ENCODE measurements at places on chromosomes 2 and 18.

GRCh38 chr18:23220355-23220754, 85.1 kb downstream of the CABLES1 start:
- no peak for DNase-seq

DNA sequence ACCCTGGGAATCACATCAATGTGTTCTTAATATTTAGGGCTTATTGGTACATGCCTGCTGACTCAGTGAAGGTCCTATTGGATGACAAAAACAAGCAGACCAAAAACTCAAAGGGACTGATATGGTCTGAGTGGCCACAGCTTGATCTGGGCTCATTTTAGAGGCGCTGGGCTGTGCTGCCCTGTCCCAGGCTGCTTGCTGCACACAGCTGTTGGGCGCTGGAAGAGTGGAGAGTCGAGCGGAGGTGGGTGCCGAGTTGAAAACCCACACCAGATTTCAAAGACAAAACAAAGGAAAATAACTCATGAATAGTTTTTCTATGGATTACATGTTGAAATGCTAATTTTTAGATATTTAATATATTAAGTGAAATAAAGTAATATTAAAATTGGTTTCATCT, 68.5 kb downstream of the LONRF2 start:
- peak; percentile 9 for DNase-seq

DNA sequence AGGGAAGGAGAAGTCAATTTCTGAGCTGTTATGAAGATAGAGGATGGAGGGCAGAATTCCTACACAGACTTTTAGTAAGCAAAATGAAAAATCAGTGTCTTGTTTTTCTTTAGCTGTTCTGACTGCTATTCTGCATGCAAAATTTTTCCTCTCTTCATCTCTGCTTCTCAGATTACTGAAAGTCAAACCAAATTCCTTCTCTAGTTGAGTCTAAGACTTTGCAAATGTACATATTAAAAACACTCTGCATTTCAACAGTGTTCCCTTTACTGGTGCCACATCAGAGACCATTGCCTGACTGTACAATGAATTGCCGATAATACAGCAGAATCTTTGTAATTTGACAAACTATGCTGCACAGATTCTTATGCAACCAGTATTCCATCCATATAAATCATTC, 198.8 kb downstream of the EXOC6B start:
- DNase-seq = no peak

DNA sequence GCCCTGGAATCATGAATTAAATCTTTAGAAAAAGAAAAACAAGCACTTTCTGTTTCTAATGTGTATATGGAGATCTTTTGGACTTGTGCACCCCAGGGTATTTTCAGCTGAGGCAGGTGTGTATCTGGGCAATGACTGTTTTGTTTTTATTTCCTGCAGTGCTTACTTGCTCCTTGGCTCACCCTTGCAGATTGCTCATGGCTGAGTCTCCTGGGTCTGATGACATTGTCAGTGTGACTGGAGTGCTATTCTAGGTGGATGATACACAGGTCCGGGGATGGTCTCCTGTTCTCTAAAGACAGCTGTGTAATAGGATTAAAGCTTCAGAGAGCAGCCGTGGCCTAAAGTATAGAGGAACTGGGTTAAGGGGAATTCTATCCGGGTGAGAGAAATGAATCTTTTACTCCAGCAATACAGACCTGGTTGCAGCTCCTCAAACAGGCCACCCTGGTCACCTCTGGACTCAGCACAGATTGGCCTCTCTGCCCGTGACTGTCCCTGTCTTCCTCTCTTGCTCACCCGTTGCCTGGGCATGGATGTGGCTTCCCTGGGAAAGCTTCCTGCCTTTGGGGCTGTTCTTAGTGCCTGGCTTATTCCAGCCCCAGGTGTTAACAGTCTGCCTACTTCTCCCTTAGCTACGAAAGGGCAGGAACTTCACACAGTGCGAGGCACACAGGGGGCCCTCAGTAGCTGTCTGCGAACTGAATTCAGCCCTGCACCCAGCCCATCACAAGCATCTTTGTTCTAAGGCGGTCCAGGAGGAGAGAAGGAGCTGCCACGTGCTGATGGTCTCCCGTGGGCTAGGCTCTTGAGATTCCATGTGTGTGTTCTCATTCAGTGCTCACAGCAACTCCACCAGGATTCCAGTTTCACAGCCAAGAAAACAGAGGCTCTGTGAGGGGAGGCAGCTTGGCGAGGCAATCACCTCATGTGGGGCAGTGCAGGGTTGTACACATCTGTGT, 84.3 kb downstream of the ACOXL start:
- no peak for DNase-seq

DNA sequence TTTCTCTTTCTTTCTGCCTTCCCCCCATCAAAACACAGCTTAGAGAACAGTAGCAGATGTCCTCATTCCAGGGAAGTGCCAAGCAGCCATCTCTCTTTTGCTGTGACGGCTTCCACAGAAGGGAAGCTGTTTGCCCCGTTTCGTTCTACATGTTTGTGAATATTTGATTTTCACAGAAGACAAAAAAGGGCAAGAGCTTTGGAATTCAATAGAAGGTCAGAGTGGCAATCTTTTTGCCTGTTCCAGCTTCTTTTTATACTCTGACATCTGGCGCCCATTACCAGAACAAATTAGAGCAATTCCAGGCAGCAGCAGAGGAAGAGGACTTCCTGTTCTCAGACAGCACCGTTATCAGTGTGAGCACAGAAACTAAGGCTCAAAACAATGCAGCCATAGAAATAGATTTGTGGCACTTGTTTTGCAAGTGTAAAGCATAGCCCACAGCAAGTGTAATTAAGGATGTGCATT, 79.0 kb upstream of the CDH19 start:
- no peak for DNase-seq

DNA sequence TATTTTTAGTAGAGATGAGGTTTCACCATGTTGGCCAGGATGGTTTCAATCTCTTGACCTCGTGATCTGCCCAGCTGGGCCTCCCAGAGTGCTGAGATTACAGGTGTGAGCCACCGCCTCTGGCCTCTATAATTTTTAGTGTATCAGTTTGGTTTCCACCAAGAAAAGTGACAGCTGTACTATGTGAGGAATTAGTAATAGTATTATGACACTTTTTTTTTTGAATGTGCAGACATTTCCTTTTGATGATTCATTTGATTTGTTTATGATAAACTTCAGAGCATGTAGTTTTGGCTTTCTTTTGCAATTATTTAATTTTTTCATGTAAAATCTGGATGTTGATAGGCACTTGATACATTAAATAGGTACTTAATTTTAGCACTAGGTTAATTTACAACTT, 61.5 kb downstream of the PTPN4 start:
- DNase-seq = no peak

GRCh38 chr2:196739031-196739430, 60.5 kb downstream of the GTF3C3 start:
- DNase-seq = no peak

GRCh38 chr2:222318026-222318711, 19.4 kb upstream of the PAX3 start:
- DNase-seq = peak; percentile 55

GRCh38 chr2:147588191-147588590, 256.6 kb upstream of the ACVR2A start:
- DNase-seq = no peak

GRCh38 chr2:96760986-96761832, 507 bp downstream of the CNNM4 start:
- no peak for DNase-seq

- DNase-seq = no peak
Observed at GRCh38 chr2:58812771-58813344, 571.7 kb upstream of the FANCL start.

- DNase-seq = no peak
Observed at GRCh38 chr2:178810422-178810821, 3.2 kb upstream of the TTN start.

DNA sequence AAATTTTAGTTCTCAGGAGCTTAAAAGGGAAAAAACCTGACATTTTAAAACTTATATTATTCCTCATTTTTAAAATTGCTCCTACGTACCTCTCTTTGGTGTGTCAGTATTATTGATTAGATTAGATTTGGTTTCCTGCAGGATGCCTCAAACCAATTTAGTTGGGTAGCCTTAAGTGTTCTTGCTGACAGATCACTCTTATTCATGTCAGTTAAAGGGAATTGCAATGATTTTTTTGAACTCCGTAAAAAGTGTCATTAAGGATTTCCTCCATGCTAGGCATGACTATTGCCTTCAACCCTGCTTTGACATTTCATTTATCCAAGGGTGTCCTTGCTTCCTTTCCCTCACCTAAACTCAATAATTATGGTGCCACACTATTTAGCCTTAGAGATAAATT, 149.0 kb upstream of the CDH7 start:
- no peak for DNase-seq

GRCh38 chr2:136783856-136784255, 18.5 kb downstream of the THSD7B start:
- no peak for DNase-seq

- no peak for DNase-seq
Observed at GRCh38 chr2:98039085-98039756, 43.5 kb upstream of the TMEM131 start.

- DNase-seq = no peak
Observed at GRCh38 chr2:69141061-69141460, 128.1 kb downstream of the ANTXR1 start.

DNA sequence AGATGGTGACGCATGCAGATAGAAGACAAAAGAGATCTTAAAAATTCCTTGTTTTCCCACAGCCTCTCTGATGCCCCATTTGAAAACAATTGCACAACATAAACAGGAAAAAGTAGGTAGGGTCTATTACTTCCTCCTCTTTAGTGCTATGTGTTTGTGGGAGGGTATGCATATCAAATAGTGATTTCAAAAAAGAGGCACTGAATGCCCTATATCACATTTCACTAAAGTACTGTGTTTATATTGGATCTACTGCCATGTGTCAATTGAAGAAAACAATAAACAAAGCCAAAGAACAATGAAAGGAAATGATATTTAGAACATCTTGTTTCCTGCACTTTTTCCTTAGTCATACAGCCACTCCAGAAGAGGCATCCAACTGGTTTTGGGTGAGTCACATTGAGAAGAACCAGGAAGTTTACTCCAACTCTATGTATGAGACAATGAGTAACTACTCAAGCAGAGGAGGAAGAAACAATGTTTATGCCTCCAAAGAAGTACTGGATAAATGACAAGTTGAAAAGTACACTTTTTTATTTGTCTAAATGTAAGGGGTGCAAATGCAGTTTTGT, 583.6 kb downstream of the FBXO15 start:
- DNase-seq = no peak

- no peak for DNase-seq
Observed at GRCh38 chr18:24022161-24022560, 7.6 kb downstream of the TTC39C start.

GRCh38 chr2:26577442-26578112, 63.6 kb downstream of the CIB4 start:
- DNase-seq = peak; percentile 49

GRCh38 chr18:49997558-49997957, 184.2 kb upstream of the ACAA2 start:
- no peak for DNase-seq

- no peak for DNase-seq
Observed at GRCh38 chr2:234980451-234981187, 28.8 kb downstream of the SH3BP4 start.

DNA sequence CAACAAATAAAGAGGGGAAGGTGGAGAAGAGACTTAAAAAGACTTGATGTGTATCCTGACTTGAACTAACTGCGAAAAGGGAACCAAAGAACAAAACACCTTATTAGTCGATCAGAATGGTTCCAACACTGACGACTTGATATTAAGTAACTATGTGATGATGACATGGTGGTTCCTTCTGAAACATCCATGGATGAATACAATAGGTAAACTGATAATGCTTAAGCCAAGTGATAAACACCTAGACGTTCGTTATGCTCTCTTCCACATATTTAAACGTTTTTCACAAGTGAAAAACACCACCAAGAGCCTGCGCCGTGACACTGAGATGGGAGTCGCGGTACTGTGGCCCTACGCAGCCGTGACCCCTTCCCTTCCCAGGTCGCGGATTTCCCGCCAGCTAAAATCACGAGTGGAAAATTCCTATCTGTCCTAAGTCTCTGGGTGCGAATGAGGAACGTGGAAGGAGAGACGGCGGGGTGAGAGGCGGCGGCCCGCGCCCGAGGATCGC, 797 bp downstream of the TTC32 start:
- no peak for DNase-seq

DNA sequence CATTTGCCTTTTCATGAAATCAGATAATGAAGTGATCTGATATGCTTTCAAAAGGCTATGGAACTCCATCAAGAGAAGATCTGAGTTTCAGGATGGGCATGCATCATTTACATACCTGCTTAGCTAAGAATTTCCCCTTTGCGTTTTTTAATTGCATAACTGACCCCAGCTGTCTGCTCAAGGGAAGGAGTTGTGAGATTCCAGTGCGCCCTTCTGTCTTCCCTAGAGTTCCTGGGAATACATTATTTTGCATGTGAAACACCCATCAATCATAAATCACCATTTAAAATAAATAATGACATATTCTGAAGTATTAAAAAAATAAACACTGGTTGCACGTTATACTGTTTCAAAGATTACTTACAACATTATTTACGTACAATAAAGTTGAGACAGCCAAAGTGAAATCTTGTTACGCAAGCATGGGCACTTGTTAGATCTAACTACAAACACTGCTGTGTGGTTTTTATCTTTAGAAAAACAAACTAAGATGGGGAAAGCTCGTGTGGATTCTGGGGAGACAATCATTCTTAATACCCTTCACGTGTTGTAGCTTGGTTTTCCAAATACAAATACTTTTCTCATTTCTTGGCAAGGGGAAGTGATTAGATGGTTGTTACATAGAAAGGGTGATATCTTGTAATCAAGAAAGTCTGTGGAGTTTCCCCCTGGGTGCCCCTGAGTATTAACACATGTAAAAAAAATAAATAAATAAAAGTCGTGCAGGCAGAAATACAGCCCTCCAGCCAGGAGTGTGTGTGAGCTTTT, 125.7 kb upstream of the LMAN1 start:
- no peak for DNase-seq

DNA sequence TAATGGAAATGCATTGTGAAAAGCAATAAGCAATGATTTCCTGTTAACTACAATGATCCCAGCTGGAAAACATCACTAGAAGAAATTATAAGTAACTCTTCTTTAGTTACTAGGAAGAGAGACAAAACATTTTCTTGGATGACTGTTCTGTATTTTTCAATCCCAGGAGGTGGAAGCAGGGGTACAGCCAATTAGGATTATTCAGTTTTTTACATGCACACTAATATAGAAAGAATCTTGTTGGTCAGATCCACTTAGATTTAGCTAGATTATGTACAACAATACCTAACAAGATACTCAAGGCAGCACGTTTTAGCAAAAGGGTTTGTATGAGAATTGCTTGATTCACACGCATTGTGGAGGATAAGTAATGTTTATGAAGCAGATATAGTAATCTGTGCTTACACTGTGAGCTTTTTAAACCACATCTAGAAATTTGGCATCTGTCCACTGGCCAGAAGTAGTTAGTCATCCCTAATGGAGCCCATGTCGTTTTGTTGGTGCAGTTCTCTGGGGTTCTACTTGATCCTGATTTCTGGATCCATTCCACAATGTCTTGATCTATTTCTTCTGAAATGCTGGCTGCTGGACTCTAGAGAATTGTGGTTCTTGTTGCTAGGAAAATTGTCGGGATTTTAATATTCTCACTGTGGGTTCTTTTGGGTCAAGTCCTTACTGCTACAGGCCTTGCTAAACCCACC, 199.7 kb downstream of the ADCYAP1 start:
- no peak for DNase-seq

- DNase-seq = no peak
Observed at GRCh38 chr2:18856765-18857164, 267.4 kb upstream of the NT5C1B start.

All from activated B cell treated with CpG ODN at 0.5 μM for 24 hours (primary cell).